Hepatocyte (in vitro differentiated cells): ENCODE measurements at places on chromosomes 16 and 17. TPM values are rescaled to one million over a fixed set of nuclear protein-coding genes. Genes with fewer than 3 reads are reported as not detected.

DNA sequence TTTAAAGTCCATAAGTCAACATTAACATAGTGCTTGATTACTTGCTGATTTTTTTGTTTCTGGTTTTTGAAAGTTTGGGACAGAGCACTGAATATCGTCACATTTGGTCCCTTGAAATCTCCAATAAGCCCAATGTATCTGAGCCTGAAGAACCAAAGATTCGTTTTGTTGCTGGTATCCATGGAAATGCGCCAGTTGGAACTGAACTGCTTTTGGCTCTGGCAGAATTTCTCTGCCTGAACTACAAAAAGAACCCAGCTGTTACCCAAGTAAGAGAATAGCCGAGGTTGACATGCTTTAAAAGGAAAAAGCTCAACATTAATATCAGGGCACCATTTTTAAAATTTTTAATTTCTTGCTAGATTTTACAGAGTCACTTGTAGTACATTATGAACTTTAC, 27.7 kb upstream of the GOSR1 start:
- no peak for DNase-seq
- H3K4me3 ChIP-seq = no peak overlapping the region
- no peak overlapping the region for H3K27ac ChIP-seq
- no peaks in the 10 kb centered on the region for H3K4me1 ChIP-seq

CD19 gene
- not detected in 2 replicates for total RNA-seq

GRCh38 chr17:60293580-60294335, 98.2 kb downstream of the USP32 start:
- no peak for DNase-seq
- H3K27ac ChIP-seq = no peak overlapping the region
- H3K36me3 ChIP-seq = no peaks in the 10 kb centered on the region
- no peak overlapping the region for H3K4me3 ChIP-seq

GRCh38 chr17:13385481-13385911, 216.2 kb downstream of the HS3ST3A1 start:
- H3K27ac ChIP-seq = peak overlapping the region; percentile 3
- no peak overlapping the region for H3K4me3 ChIP-seq
- peak; percentile 39 for DNase-seq
- no peaks in the 10 kb centered on the region for H3K36me3 ChIP-seq

- H3K36me3 ChIP-seq = no peaks in the 10 kb centered on the region
- no peak overlapping the region for H3K27ac ChIP-seq
- DNase-seq = no peak
- H3K4me1 ChIP-seq = no peaks in the 10 kb centered on the region
- no peaks in the 10 kb centered on the region for H3K27me3 ChIP-seq
These were observed 12.6 kb downstream of the SNX20 start for GRCh38 chr16:50668368-50669008.

CDH3 gene
- total RNA-seq = 73.2 and 77.6 TPM in 2 replicates

PIMREG gene
- total RNA-seq = 3.9 and 5.4 TPM in 2 replicates

DNA sequence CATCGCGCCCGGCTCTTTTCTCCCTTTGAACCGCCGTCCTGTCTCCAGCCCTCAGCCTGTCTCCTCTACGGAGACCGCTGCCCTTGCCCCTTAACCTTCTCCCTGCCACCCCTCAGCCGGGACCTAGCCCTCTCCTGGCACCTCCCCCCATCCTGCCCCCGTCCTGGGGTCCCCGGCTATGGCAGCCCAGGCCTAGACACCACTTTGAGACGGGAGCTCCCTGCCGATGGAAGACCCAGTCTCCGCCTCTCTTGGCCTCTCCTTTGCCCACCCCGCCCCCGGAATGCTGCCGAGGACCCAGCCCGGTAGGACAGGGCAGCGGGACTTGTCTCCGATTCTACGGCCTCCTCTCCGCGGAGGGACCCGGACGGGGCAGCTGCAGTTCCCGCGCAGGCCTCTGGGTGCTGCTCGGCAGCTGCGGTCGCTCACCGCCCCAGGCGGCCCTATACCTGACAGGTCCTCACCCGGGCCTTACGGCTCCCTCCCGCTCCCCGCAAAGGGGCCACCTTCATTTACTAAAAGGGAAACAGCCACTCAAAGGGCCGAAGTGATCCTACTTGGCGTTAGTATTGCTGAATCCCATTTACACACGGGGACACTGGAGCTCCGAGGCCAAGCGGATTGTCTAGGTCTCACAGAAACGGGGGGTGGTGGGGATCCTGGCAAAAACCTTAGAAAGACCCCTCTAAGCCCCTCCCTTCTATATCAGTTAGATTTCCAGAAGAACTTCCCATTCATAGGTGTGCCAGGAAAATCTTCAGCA, 32.6 kb upstream of the TAC4 start:
- H3K4me1 ChIP-seq = peaks cover 9% of the 10 kb centered on the region
- no peak overlapping the region for H3K27ac ChIP-seq
- peak; percentile 92 for DNase-seq
